Type B pancreatic cell (in vitro differentiated cells): ENCODE measurements at places on chromosomes 2 and 18.

GRCh38 chr2:133660510-133660909 is 92.2 kb upstream of the NCKAP5 start:
- no peaks in the 10 kb centered on the region for H3K4me1 ChIP-seq
- DNase-seq, result no peak
- H3K27me3 ChIP-seq, result peaks cover 19% of the 10 kb centered on the region
- H3K27ac ChIP-seq, result no peak overlapping the region
- no peaks in the 10 kb centered on the region for H3K36me3 ChIP-seq

DNA sequence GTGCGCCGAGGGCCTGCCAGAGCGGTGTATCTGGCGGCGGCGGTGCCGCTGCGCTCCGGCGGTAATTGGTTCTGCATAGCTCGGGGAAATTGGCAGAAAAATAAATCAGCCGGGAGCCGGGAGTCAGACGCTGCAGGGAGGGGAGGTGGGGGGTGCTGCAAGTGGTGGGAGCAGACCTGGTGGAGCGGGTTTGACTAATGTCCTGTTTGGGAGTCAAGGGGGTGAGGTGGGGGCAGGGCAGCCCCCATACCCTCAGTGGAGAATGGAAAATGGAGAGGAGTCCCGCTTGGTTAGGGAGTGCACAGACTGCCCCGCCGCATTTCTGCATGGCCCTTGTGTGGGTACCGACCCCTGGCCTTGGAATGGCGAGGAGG is 107.3 kb downstream of the DYSF start:
- no peak overlapping the region for H3K27ac ChIP-seq
- DNase-seq, result no peak
- H3K4me1 ChIP-seq, result peaks cover 17% of the 10 kb centered on the region
- H3K4me3 ChIP-seq, result no peak overlapping the region

DNA sequence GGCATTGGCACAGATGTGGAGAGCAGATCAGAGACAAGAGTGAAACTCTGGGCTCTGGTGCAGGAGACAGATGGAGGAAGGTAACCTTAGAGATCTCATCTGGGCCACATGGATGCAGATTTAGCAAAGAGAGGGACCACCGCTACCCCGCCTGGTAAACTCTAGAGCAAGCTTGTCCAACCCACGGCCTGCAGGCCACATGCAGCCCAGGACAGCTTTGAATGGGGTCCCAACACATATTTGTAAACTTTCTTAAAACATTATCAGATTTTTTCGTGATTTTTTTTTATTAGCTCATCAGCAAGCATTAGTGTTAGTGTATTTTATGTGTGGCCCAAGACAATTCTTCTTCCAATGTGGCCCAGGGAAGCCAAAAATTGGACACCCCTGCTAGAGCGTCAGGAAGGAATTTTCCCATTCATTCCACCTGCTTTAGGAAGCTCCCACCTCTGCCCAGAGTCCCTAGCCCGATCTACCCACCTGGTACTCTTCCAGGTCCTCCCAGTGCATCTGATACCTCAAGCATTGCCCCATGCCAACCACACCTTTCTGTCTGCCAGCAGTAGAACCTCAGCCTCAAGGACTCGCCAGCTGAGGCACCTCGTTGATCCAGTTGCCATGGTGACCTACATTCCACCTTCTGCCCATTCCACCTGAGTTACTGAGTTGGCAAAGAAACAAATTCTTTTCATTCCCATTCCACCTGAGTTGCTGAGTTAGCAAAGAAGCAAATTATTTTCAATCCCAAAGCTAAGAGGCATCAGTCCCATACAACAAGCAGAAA is at the start of gene CIB4:
CIB4 (minus strand) TSS at position 586 of the 784 bp plus-strand sequence; CDS start at position 534, 52 bp downstream.
- H3K27me3 ChIP-seq, result peaks cover 11% of the 10 kb centered on the region
- no peaks in the 10 kb centered on the region for H3K36me3 ChIP-seq
- peak within 1 kb of the TSS; percentile 63 for H3K27ac ChIP-seq
- peaks cover 15% of the 10 kb centered on the region for H3K4me1 ChIP-seq
- H3K4me3 ChIP-seq, result peak within 1 kb of the TSS; percentile 17

DNA sequence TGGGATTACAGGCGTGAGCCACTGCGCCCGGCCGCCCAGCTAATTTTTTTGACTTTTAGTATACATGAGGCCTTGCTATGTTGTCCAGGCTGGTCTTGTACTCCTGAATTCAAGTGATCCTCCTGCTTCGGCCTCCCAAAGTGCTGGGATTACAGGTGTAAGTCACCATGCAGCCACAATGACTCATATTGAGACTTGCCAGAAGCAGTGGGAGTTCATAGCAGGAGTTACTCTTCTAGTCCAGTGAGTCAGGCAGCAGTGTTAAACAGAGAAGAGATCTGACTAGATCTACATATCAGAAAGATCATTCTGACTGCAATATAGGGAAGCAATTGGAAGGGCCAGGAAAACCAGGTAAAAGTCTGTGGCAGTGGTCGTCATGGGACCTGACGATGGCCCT is 1.5 kb upstream of the FLACC1 start:
- H3K36me3 ChIP-seq, result peaks cover 16% of the 10 kb centered on the region
- H3K4me3 ChIP-seq, result no peak overlapping the region
- peaks cover 7% of the 10 kb centered on the region for H3K4me1 ChIP-seq
- H3K27ac ChIP-seq, result no peak overlapping the region
- no peaks in the 10 kb centered on the region for H3K27me3 ChIP-seq

GRCh38 chr18:36015629-36016028 is 43.1 kb downstream of the RMP24 start:
- no peak overlapping the region for H3K4me3 ChIP-seq
- H3K27ac ChIP-seq, result no peak overlapping the region
- no peaks in the 10 kb centered on the region for H3K36me3 ChIP-seq
- H3K27me3 ChIP-seq, result no peaks in the 10 kb centered on the region

GRCh38 chr2:55146263-55146662 is 85.8 kb downstream of the CLHC1 start:
- H3K4me3 ChIP-seq, result no peak overlapping the region
- peaks cover 8% of the 10 kb centered on the region for H3K36me3 ChIP-seq
- H3K27me3 ChIP-seq, result no peaks in the 10 kb centered on the region
- no peak overlapping the region for H3K27ac ChIP-seq
